ENCODE measurements at places on chromosomes 2 and 18.

DNA sequence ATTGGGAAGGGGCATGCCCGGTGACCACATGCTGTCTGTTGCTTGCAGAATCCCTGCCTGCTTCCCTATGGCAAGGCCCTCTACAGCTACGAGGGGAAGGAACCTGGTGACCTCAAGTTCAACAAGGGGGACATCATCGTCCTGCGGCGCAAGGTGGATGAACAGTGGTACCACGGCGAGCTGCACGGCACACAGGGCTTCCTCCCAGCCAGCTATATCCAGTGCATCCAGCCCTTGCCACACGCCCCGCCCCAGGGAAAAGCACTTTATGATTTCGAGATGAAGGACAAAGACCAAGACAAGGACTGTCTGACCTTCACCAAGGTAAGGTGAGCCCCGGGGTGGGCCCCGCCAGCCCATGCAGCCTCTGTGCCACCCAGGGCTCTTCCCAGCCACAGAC lies 218.6 kb downstream of the SH3RF3 start:
- DNase-seq, result no peak

DNA sequence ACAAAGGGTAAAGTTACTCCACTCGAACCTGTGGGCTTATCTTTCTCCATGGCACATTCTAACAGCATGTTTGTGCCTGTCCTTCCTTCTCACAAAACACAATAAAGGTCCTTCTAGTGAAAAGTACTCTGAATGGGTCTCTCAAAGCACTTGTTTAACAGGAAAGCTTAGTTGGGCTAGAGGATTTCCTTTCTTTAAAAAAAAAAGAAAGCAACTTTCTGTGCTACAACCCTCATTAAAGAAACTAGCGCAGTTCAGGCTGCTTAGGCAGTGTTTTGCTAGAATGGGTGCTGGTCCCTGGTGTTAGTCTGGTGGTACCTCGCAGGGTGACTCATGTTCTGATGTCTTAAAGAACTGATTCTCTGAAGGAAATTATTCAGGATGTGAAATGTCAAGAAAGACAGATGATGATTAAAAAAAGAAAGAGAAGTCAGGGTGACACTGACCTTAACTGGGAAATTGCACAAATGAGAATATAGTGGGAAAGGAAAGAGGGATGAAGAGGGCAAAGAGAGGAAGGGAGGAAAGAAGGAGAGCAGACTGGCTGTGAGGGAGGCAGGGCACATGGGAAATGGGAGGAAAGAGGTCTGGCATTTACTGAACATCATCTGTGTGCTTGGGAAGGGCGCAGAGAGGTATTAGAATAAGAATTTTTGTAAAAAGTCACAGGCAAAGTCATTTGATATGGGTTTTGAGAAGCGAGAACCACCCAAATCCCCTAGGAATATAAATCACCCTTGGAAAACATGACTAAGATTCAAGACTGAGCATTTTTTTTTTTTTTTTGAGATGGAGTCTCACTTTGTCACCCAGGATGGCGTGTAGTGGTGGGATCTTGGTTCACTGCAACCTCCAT lies 74.9 kb downstream of the ATP8B1 start:
- peak; percentile 73 for DNase-seq

GRCh38 chr2:223994562-223995162 lies 37.4 kb downstream of the MRPL44 start:
- no peak for DNase-seq

DNA sequence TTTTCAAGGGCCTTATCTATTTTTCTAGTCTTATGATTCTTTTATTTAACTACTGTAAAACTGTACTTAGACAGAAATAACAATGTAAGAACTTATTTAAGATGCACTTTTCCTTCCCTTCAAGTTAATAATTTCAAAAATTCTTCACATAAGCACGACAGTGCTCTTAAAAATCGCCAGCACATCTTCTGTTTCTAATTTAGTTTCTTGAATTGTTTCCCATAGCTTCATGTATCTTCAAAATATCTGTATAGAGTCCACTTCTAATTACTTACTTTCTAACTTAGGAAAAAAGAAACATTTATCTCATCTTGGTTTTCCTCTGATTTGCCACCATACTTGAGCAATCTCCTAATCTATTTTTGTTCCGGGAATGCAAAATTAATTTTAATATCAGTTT lies 196.1 kb downstream of the BABAM2 start:
- no peak for DNase-seq

GRCh38 chr2:41414486-41415230 lies 633.2 kb upstream of the PKDCC start:
- peak; percentile 62 for DNase-seq

GRCh38 chr2:148177559-148177958 lies 156.7 kb downstream of the MBD5 start:
- no peak for DNase-seq

GRCh38 chr2:9221223-9221622 lies 14.6 kb downstream of the ASAP2 start:
- no peak for DNase-seq

GRCh38 chr2:163198007-163198406 lies 359.4 kb upstream of the KCNH7 start:
- DNase-seq, result no peak

DNA sequence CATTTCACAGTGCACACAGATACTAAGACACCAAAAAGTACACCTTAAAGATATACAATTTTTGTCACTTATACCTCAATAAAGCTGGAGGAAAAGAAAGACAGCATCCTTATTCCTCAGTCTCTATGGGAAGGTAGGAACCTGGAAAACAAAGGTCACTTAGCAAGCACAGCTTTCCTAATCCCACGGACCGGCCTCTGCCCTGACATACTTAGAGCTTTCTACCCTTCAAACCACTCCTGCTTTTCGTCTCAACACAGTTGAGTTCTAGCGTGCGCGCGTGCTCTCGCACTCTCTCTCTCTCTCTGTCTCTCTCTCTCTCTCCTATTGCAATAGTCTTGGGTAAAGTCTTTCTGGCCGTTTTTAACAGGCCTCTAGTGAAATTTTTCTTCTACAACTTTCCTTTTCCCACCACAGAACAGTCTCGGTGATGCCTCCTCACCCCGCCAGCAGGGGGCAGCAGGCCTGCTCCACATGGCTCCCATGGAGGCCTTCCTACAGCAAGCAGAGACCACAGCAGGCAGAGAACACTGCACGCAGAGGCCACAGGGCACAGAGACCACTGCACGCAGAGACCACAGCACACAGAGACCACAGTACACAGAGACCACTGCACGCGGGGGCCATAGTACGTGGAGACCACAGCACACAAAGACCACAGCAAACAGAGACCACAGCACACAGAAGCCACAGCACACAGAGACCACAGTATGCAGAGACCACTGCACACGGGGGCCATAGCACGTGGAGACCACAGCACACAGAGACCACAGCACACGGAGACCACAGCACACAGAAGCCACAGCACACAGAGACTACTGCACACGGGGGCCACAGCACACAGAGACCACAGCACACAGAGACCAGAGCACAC lies 106.9 kb downstream of the FBXO15 start:
- DNase-seq, result peak; percentile 5

DNA sequence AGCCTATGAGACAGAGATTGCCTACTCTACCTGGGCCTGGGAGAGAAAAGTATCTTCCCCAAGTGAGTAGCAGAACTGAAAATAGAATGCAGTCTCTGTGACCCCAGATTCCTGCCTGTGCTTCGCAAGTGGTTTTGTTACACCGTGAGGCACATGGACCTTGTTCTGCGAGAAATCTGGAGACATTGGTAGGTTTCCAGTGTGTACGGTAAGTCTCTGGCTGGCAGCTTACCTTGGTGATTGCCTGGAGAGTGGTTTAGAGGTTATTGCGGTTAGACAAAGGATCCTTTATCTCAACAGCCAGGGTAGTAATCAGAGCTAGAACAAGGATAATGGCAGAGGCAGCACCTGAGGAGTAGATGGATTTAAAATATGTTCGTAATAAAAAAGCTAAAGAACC lies 606.0 kb upstream of the GCFC2 start:
- no peak for DNase-seq

GRCh38 chr2:126431136-126431535 lies 224.8 kb upstream of the GYPC start:
- DNase-seq, result no peak

DNA sequence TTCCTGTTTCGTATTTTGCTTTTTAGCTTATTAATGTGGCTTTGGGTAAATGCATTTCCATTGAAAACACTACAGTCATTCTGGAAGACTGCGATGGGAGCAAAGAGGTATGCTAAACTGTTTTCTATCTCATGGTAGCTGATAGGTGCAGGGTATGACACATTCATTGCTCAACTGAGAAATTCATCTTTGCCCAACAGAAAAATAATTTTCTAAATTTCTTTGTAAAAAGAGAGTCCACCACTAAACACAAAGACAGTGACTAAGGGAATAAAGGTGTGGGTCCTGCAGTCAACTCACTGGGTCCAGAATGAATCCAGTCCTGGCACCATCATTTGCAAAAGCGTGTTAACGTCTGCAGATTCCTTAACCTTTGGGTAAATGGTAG lies 19.9 kb downstream of the ERMN start:
- no peak for DNase-seq

DNA sequence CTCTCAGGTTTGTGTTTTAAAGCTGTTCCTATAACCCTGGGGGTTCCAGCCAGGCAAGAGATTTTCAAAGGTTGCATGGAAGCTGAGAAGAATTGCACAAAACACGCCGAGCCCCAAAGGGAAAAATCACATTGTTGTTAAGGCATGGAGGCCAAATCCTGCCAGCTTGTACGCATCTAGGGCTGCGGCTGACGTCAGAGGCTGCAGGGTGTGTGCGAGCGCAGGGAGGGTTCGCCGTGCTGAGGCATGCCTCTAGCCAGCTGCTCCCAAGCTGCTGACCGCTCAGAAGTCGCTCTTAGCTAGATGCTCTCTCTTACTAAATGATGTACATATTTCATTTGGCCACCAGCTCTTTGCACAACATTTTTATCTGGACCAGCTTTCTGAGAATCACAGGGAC lies 191.8 kb downstream of the LPIN1 start:
- peak; percentile 10 for DNase-seq

DNA sequence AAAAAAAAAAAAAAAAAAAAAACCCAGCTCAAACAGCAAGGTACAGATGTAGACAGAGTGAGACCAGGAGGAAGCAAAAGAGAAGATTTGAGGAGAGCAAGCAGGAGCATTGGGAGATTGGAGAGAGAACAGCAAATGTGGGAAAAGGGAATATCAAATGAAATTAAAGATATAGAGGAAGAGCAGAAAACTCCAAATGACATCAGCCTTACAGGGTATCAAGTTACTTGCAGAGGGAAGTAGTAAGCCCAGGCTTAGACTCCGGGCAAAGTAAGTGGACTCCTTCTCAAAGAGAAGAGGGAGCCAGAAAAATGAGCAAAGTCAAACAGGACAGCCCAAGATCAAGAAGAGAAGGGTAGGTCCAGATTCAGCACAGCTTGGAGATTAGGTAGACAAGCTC lies 93.3 kb upstream of the PPP1CB start:
- peak; percentile 63 for DNase-seq
